T-helper 22 cell (primary cell): ENCODE measurements at places on chromosomes 4 and X.

- DNase-seq: no peak
Measured at GRCh38 chr4:793941-794621, 31.8 kb downstream of the CPLX1 start.

DNA sequence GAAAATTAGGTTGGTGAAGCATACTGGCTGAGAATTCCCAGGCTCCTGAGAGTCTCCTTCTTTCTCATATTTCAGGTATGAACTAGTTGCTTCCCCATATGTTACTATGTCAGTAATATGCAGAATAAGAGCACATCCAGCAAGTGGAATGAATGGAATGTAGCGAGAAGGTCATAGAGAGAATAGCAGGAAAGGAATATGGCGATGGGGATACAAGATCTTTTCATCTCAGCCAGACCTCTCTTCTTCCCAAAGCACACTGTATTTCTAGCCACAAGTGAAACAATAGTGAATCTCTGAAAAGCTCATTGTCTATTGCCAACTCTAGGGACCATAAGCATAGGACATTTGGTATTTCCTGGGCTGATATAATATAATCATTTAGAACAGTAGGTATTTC is 54.6 kb upstream of the MMAA start:
- DNase-seq: no peak

- DNase-seq: no peak
Measured at GRCh38 chrX:48890296-48890925, 7.2 kb downstream of the TIMM17B start.

DNA sequence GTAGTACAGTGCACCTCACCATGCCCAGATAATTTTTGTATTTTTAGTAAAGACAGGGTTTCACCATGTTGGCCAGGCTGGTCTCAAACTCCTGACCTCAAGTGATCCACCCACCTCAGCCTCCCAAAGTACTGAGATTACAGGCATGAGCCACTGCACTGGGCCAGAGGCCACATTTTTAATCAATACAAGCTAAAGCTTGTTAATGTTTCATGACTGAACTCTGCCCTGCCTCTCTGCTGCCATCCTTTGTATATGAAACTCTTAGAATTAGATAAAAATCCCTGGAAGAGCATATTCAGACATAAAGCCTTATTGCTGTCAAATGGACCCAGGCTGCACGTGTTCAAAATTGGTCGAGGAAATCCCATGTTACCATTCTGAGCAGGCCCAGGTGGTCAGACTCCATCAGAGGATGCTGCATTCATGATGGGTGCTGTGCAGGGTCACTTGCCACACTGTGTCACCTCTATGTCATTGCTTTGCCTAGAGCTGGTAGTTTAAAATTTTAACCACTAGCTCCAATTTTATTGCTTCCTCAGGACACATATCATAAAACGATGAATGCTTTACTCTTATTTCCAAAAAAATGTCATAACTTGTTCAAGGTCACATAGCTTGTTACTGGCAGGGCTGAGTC is 45.2 kb downstream of the LNX1 start:
- DNase-seq: no peak

GRCh38 chr4:118352843-118353533 is at the start of gene PRSS12:
PRSS12 (minus strand) TSS chr4:118353003; CDS start chr4:118352720, 283 bp downstream.
- no peak for DNase-seq

DNA sequence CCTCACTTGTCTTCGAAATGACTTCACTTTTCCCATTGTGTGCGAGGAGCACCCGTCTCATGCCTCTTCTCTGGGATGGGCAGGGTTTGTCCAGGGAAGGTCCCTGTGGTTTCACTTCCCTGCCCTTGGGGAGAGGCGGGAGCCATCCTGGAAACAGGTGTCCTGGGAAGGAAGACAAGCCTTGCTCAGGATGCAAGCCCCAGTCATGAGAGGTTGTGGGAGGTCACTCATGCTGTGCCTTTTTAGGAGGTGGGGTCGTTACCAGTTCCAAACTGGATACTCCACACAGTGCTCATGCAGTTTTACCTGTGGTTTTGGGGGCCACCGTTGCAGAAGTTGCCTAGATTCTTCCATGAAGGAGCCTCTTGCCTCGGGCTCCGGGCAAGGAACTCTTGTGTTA is 3.8 kb downstream of the RGS12 start:
- no peak for DNase-seq

- no peak for DNase-seq
Measured at GRCh38 chr4:98510757-98511517, 147.5 kb downstream of the TSPAN5 start.

DNA sequence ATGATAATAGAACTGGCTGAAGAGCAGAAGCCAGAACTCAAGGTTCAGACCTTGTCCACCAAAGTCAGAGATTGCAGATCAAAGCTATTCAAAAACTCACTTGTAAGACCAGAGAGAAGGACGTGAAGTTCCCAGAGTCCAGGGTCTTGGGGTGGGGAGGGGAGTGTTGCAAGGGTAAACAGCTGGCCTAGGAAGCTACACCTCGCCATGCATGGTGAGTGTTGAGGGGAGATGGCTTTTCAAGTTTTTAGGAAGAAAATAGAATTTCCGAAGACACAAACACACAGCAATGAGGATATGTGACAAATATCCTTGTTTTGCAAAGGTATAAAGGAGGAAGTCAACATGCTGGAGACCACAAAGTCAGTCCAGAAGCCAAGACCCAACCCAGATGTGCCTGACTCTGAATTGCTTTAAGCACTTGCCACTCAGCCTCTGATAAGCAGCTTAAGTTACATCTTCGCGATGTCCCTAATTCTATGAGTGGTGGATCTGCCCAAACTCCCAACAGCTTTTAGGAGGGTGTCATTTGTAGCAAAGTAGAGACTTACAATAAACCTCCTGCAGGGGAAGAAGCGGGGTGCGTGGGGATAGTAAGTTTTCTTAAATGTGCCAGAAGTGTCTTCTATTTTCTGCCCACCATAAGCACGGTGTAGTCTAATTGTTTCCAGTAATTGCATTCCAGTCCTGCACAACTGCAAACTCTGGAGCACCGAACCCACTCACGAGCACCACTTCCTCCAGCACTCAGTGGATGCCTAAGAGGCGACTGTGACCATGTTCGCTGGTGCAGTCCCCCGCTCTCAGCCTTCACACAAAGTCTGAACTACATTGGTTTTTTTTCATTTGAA is 26.5 kb downstream of the HAND2 start:
- no peak for DNase-seq

- no peak for DNase-seq
Measured at GRCh38 chr4:15917297-15917696, 21.2 kb downstream of the FGFBP1 start.

DNA sequence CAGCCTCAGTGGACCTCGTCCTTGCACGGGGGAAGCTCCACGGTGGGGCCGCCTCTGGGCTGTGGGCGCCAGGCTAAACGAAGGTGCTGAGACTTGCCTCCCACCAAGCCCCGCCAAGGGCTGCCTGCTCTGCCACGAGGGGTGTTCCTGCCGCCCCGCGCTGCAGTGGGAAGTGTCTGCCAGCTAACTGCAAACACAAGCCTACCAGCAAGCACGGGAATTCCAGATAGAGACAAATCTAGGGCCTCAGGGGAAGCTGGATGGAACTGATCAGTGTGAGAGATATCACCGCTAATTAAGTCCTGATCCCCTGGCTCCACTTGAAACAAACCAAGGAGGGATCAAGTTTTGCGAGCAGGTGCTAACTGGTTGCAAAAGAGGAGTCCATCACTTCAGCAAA is 181.6 kb upstream of the LEF1 start:
- DNase-seq: no peak

GRCh38 chr4:8599657-8600056 is 7.1 kb downstream of the CPZ start:
- DNase-seq: no peak

- DNase-seq: peak; percentile 40
Measured at GRCh38 chrX:3811331-3812311, 98.2 kb upstream of the PRKX start.

GRCh38 chr4:21884615-21885014 is 64.0 kb downstream of the KCNIP4 start:
- no peak for DNase-seq
